Hepatocyte (in vitro differentiated cells): ENCODE measurements at places on chromosomes 5 and 9. TPM values are rescaled to one million over a fixed set of nuclear protein-coding genes. Genes with fewer than 3 reads are reported as not detected.
A peak's percentile ranks its signal among the peaks of the same experiment; 100 is the strongest.

GRCh38 chr9:89933578-89933977 lies 328.8 kb downstream of the GADD45G start:
- no peaks in the 10 kb centered on the region for H3K4me1 ChIP-seq
- no peak overlapping the region for H3K27ac ChIP-seq
- no peak for DNase-seq
- no peaks in the 10 kb centered on the region for H3K27me3 ChIP-seq
- H3K36me3 ChIP-seq: no peaks in the 10 kb centered on the region

- H3K36me3 ChIP-seq: no peaks in the 10 kb centered on the region
- H3K27ac ChIP-seq: peak overlapping the region; percentile 82
- no peaks in the 10 kb centered on the region for H3K27me3 ChIP-seq
Measured at GRCh38 chr9:134356496-134357470, 30.5 kb downstream of the RXRA start.

- no peaks in the 10 kb centered on the region for H3K4me1 ChIP-seq
Measured at GRCh38 chr5:61245936-61246335, 83.7 kb upstream of the SMIM15 start.

- H3K4me1 ChIP-seq: peaks cover 3% of the 10 kb centered on the region
- no peaks in the 10 kb centered on the region for H3K36me3 ChIP-seq
- no peak overlapping the region for H3K4me3 ChIP-seq
Measured at GRCh38 chr5:31033295-31033694, 160.2 kb upstream of the CDH6 start.

DNA sequence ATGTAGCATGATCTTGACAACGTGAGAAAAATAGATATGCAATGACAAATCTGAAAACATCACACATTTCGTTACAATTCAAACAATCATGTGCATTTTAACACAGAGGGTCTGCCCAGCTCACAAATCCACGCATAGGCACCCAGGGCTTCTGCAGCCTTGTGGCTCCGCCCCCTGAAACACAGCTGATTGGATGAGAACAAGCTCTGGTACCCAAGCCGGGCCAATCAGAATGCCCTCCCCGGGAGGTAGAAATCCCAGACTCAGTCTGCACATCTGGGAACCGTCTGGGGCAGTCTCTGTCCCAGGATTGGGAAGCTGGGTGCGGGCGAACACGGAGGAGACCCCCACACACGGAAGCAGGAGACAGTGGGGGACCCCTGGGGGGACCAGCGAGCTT lies 137.5 kb downstream of the GAPVD1 start:
- H3K27me3 ChIP-seq: no peaks in the 10 kb centered on the region
- H3K4me1 ChIP-seq: no peaks in the 10 kb centered on the region
- H3K36me3 ChIP-seq: no peaks in the 10 kb centered on the region
- H3K27ac ChIP-seq: no peak overlapping the region
- H3K4me3 ChIP-seq: no peak overlapping the region

The DBH gene
- polyA plus RNA-seq: 0.32 and 0.44 TPM in 2 replicates
